Hematopoietic multipotent progenitor cell treated with erythropoietin and hydrocortisone succinate and interleukin-3 and kit ligand, for 6 days (in vitro differentiated cells): ENCODE measurements at places on chromosomes 16 and 17.
A peak's percentile ranks its signal among the peaks of the same experiment; 100 is the strongest.

- DNase-seq, result peak; percentile 59
These were observed 5.3 kb upstream of the NTN3 start for GRCh38 chr16:2465653-2466415.

DNA sequence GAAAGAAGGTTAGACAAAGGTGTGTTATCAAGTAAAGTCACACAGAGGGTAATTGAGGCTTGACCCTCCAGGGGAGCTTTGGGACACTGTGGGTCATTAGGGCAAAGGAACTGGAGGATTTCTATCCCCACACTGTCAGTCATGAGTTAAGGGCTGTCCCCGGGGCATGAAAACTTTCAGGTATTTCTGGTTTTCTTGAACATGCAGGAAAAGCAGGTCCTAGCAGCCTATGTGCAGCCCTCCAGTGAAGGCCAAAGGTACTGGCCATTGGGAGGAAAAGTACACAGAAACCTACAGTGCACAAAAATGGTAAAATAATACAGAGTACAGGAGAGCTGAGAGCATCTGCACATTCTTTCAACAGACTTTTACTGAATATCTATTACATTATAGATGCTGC lies 44.4 kb upstream of the SCNN1B start:
- DNase-seq, result no peak

- DNase-seq, result no peak
These were observed 115.4 kb upstream of the CDC42EP4 start for GRCh38 chr17:73427198-73427597.

DNA sequence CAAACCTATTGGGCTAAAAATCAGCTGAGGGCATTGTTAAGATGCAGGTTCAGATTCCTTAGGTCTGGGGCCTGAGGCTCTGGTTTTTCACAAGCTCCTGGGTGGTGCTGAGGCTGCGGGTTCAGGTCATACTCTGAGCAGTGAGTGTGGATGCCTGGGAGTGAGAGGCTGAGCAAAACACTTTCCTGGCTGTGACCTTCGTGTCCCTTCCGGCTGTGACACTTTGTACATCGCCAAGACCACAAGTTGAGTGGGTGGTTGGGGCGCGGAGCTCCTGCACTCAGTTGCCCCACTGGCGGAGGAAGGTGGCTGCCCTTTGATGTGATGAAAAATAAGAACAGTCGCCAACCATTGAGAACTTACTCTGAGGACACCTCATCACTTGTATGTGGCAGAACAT lies 24.8 kb downstream of the CCR7 start:
- DNase-seq, result no peak

- DNase-seq, result peak; percentile 57
These were observed 17.5 kb downstream of the ABHD15 start for GRCh38 chr17:29549177-29549923.

DNA sequence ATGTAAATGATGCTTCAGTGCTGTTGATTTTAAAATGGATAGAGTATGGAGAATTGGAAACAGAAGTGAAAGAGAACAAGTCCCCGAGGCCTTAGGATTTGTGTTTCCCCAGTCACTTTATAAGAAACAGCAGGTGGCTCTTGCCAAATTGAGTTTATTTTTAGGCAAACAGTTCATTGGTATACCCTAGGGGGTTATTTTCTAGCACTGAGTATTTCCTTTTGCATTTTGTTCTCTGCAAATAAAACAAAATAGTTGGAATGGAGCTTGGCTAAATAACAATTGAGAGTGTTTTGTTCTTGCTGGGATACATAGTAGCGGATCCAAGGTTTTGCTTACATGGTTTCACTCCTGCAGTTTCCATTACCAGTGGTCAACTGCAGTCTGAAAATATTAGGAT lies 591.1 kb upstream of the C16orf82 start:
- no peak for DNase-seq

- DNase-seq, result no peak
These were observed 1.9 kb downstream of the NAGLU start for GRCh38 chr17:42537826-42538451.

GRCh38 chr16:85204242-85205010 lies 92.2 kb upstream of the CIBAR2 start:
- no peak for DNase-seq

- DNase-seq, result no peak
These were observed 1.6 kb downstream of the COASY start for GRCh38 chr17:42563543-42563942.

GRCh38 chr17:33868899-33869298 lies 386.2 kb upstream of the CCL2 start:
- DNase-seq, result peak; percentile 68

DNA sequence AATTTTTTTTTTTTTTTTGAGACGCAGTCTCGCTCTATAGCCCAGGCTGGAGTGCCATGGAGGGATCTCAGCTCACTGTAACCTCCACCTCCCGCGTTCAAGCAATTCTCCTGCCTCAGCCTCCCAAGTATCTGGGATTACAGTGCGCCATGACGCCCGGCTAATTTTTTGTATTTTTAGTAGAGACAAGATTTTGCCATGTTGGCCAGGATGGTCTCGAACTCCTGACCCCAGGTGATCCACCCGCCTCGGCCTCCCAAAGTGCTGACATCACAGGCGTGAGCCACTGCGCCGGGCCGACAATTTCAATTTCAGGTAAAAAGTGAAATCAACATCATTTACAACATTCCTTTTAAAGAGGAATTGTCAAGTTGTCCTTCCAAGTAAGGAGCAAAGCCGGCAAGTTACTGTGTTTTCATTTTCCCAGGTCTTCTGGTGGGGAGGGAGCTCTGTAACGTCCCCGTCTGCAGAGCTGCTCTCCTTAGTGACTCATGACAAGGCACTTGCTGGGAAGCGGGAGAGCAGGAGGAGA lies 873 bp downstream of the NPLOC4 start:
- DNase-seq, result peak; percentile 49

- DNase-seq, result no peak
These were observed 17.4 kb downstream of the TMC6 start for GRCh38 chr17:78111016-78111726.

GRCh38 chr17:77312061-77312701 lies 171.4 kb downstream of the SEC14L1 start:
- DNase-seq, result no peak

DNA sequence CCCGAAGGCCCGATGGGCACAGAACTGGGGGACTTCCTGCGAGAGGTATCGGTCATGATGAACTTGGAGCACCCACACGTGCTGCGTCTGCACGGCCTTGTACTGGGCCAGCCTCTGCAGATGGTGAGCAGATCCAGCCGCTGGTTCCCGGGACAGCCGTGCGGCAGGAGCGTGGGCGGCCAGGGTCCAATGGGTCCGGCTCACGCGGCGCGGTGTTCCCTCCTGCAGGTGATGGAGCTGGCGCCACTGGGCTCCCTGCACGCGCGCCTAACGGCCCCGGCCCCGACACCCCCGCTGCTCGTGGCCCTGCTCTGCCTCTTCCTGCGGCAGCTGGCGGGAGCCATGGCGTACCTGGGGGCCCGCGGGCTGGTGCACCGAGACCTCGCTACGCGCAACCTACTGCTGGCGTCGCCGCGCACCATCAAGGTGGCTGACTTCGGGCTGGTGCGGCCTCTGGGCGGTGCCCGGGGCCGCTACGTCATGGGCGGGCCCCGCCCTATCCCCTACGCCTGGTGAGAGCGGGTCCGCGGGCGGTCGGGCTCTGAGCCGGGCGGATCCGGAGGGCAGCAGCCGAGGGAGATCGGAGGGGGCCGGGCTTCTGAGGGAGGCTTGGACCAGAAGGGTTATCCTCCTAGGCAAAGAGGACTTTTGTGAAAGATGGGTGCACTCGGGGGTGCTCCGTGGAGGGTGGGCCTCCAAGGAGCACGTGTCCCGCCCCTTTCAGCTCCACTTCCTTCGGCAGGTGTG lies 3.0 kb downstream of the TNK1 start:
- DNase-seq, result peak; percentile 70

GRCh38 chr17:1449412-1449967 lies 6.5 kb downstream of the CRK start:
- no peak for DNase-seq

DNA sequence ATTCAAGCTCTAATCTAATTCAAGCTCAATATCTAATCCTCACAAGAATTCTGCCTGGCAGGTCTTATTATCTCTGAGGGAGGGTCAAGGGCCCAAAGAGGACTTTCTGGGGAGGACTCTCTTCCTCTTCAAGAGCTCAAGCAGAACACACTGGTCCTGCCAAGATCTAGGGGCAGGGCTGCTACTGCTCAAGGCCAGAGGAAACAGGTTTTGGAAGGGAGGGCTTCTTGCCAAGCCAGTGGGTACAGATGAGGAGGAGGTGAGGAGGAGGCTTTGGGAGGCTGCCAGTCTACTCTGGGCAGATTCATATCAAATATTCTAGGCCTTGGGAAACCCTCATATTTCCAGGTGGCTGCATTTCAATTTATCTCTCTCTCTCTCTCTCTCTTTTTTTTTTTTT lies 51.8 kb upstream of the IL34 start:
- peak; percentile 51 for DNase-seq

DNA sequence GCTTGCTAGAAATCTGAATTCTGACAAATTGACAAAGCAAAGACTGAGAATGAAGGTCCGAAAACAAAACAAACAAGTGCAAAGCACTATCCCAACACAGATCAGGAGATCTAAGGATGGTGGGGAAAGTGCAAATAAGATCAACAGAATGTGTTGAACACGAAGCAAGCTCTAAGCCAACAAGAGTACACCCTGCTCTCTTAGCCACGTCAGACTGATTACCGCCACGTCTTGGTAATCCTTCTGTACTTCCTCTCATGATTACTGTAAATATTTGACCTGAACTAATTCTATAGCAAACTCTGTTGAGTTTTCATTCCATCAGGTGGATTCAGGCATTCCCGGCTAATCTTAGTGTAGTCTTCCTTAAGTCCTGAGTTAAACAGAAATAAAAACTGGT lies 34.3 kb upstream of the ERCC4 start:
- no peak for DNase-seq

GRCh38 chr17:17388657-17389496 lies 85.7 kb downstream of the NT5M start:
- no peak for DNase-seq
